ENCODE measurements at places on chromosomes 2 and 18.

DNA sequence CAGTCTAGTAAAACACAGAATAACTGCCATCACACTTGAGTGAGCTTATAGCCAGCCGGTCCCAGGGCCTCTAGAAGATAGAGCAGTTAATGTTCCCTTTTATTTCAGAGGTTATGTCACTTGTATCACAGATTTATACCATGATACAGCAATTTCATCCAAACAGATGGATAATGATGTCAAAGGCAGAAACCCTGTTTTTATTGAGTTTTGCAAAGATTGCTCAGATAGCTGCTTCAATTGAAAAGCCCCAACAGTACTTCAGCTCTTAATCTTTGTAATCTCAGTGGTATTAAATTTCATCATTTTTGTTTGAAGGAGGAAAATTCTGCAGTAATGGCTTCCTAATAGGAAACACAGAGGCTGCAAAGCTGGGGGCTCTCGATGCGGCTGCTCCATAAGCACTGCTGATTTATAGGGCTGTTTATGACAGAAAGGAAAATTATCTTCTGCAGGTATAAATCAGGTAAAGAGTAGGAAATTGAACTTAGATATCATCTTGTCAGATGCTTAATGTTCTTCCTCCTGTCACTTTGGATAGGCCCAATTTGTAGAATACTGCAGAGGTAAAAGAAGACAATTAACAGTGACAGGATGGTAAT, 112.3 kb downstream of the LNPK start:
- no peak for DNase-seq

DNA sequence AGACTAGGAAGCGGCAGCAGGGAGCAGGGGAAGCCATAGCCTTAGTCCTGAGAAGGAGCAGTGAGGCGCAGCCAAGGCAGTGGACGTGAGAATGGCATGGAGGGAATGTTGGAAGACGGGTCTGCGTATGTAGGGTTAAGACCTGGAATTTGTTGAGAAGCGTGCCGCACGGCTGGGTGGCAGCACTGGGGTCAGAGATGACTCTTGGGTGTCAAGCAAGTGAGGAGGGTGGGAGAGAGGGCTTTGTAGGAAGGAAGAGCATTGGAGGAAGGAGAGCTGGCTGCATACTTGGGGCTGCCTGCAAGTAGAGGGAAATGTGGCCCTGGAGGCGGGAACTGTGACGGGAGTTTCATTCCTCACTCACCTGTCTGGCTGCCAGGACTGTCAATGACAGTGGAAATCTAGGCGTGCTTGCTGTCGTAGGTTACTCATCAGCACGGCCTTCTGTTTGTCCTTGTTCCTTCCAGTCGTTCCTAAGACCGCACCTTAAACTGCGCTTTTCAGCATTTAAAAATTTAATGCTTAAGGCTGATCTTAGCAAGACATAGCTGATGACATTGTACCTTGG, 108.0 kb downstream of the ITGB1BP1 start:
- no peak for DNase-seq

- no peak for DNase-seq
Observed at GRCh38 chr2:200258081-200258480, 48.4 kb upstream of the SPATS2L start.

DNA sequence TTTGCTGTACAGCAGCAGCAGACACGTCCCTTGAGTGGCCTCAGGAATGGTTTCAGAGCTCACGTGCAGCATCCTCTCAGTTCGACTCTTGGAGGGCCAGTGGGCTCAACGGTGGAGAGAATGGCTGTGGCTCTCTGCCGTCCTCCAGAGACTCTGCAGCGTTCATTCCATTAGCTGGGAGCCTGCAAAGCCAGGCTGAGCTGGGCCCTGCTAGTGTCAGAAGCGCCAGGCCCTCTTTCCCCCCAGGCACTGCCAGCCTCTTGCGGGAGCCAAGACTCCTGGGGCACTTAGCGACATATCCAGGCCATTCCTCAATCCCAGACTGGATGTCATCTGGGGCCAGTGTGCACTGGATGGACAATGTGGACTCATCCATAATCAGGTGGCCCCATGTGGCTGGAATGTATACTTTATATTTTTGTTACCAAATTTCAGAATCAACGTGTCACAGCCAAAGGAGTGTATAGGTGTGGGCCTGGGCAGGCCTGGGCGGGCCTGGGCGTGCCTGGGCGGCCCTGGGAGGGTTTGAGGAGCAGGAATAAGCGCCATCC, 125.1 kb upstream of the EPAS1 start:
- DNase-seq, result no peak
